ENCODE measurements at places on chromosomes 2 and 18.
A peak's percentile ranks its signal among the peaks of the same experiment; 100 is the strongest.

DNA sequence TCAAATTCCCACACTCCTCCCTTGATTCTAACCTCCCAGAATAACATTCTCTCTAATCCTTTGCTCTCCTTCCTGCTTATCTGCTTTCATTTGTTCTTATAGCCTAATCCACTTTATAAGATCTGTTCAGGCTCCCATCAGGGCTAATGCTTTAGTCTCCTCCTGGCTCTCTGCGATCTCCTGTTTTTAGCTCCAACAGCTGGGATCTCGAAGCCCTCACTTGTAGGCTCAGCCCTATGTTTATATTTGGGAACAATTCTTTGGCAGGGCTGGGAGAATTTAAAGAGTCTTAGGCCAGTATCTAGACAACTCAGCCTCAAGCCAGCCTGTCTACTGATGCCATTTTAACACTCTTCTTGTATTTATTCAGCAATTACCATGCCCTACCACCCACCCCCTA lies 27.2 kb upstream of the RAPH1 start:
- DNase-seq, result no peak

- DNase-seq, result no peak
Measured at GRCh38 chr18:46224181-46224775, 120.1 kb downstream of the HAUS1 start.

GRCh38 chr2:28366496-28367282 lies 26.0 kb upstream of the FOSL2 start:
- DNase-seq, result no peak

- DNase-seq, result peak; percentile 59
Measured at GRCh38 chr2:55490554-55490953, 29.0 kb upstream of the CFAP36 start.

DNA sequence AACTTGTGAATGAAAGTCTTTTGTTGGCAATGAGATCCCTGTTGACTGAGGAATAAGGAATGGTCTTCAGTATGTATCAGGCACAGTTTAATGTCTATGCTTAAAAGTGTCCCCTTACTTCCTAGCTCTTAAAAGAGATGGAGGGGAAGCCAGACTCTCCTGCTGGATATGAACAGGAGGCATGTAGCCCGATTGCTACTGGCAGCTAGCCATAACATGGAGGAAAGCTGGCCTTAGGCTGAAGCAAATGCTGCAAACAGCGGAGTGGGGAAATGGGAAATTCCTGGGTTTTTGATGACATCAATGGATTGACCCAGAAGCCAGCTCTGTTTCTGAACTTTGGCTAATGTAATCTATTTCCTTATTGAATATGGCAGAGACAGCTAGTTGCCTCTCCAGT lies 266.1 kb downstream of the SLC4A3 start:
- no peak for DNase-seq

DNA sequence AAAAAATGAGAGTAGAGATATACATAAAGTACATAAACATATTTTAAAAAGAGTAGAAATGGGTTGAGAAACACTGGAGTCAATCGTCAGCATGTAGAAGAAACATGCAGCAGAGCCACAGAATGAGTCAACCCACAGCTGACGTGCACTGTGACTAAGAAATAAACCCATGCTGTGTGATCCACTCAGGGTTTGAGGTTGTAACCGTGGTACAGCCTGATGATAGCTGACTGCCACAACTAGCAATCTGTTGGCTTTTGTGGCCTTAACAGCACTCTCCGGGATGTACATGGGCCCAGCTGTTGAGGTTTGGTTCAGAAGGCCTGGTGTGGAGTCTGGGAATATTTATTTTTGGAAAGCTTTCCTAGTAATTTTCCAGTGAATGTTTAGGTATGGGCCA lies 554.4 kb upstream of the MEX3C start:
- no peak for DNase-seq
